CD8-positive, alpha-beta T cell (primary cell): ENCODE measurements at places on chromosomes 2 and 18.

GRCh38 chr2:187842978-187843847 lies 289.0 kb upstream of the TFPI start:
- DNase-seq: no peak

- peak; percentile 13 for DNase-seq
Observed at GRCh38 chr18:47150824-47151366, 595 bp upstream of the HDHD2 start.

DNA sequence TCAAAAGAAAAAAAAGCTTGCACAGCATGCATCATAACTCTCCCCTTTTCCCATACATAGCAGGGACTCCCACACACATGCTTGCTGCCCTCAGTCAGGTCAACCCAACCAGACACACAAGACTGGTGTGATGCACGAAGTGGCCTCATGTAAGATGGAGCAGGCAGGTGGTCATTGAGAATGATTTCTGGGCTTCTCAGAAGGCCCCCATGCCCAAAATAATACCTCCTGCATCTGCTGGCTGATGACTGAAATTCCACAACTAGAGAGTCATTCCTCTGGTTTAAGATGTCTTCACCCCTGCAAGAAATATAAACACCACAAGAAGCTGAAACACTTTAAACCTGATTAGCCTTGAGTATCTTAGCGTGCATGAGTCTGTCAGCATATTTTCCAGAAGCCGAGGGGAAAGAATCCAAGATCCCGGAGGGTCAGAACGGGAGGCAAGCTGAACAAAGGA lies 131.1 kb downstream of the AFF3 start:
- DNase-seq: no peak

DNA sequence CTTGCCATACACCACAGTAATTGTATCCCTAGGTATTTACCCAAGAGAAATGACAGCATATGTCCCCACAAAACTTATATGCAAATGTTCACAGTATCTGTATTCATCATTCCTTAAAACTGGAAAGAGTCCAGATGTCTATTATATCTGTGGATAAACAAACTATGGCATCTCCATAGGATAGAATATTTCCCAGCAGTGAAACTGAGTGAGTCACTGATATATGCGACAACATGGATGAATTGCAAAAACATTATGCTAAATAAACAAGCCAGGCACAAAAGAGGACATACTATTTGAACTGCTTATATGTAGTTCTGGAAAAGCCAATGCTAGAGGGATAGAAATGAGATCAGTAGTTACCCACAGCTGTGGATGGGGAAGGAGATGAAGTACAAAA lies 359.4 kb upstream of the DSEL start:
- DNase-seq: no peak

DNA sequence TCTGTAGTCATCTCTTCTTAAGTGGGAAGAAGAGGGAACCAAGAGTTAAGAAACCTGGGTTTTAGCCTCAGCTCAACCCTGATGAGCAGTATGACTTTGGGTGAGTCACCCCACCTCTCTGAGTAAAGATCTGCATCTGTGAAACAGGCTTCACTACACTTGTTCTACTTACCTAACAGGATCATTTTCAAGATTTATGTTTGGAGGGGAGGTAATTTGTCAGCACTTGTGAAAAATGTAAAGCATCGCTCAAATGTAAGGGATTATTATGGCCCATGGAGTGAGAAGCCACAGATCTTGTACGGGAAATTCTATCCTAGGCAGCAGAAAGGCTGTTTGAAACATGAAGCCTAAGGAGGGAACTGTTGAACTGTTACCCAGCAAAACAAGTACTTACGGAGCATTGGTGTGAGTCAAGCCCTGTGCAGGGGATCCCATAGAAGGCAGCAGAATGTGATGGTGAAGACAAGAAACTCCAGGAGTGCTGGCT lies 160.6 kb downstream of the PRKCE start:
- no peak for DNase-seq

- DNase-seq: no peak
Observed at GRCh38 chr2:226882606-226883005, 46.8 kb downstream of the RHBDD1 start.

DNA sequence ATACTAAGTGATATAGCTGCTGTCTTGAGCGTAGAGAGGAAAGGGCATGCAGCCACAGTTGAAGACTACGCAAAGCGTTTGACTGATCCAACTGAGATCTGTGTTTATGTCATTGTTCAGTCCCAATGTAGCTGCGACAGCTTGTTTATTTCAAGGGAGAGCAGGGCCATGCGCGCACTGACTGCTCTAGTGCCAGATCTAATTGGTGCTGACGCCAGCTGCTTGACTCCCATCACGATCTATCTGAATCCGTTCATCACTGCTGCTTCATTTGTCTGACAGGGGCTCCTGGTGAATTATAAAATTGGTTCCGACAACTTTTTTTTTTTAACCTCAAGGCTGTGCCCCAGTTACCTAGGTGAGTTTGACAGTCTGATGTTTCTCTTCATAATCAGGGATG lies 75.7 kb downstream of the CHST9 start:
- no peak for DNase-seq

GRCh38 chr2:46850742-46851141 lies 64.9 kb downstream of the MCFD2 start:
- DNase-seq: no peak

- DNase-seq: no peak
Observed at GRCh38 chr2:176774766-176775451, 437.7 kb upstream of the HNRNPA3 start.

- no peak for DNase-seq
Observed at GRCh38 chr18:70039186-70039585, 91.5 kb upstream of the CD226 start.

- no peak for DNase-seq
Observed at GRCh38 chr2:45469314-45470099, 141.6 kb downstream of the SRBD1 start.

DNA sequence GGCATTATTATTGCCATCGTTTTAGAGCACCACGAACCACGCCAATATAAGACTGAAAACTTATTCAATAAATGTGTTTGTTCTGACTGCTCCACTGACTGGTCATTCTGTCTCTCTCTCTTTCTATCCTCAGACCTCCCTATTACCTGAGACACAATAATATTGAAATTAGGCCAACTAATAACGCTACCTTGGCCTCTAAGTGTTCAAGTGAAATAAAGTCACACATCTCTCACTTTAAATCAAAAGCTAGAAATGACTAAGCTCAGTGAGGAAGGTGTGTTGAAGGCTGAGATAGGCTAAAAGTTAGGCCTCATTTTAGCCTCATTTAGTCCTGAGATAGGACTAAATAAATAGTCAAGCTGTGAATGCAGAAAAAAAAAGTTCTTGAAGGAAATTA lies 38.8 kb downstream of the G6PC2 start:
- DNase-seq: no peak

DNA sequence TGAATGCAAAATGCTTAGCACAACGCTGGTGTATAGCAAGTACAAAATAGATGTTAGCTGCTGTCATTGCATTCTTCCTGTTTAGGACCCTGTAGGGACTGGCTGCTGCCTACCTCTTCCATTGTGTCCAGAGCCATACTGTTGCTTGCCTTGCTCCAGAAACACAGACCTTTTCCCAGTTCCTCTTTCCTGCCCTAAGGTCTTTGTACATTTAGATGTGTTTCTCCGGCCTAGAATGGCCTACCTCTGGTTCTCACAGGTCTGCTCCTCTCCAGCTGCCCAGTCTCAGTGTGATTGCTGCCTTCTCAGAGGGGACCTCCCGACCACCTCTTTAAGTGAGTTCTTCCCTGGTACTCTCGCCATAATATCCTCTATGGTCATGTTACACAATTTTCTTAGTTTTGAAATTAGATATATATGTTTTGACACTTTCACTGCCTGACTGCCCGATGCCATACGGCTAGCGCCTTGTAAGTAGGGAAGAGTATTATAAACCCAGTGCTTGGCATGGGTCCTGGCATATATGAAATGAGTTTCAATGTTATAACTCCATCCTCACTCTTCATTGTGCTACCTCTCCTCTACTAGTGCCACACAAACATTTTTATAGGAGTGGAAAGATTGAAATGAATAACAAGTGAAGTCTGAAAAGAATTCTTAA lies 48.3 kb downstream of the RFTN2 start:
- DNase-seq: no peak

DNA sequence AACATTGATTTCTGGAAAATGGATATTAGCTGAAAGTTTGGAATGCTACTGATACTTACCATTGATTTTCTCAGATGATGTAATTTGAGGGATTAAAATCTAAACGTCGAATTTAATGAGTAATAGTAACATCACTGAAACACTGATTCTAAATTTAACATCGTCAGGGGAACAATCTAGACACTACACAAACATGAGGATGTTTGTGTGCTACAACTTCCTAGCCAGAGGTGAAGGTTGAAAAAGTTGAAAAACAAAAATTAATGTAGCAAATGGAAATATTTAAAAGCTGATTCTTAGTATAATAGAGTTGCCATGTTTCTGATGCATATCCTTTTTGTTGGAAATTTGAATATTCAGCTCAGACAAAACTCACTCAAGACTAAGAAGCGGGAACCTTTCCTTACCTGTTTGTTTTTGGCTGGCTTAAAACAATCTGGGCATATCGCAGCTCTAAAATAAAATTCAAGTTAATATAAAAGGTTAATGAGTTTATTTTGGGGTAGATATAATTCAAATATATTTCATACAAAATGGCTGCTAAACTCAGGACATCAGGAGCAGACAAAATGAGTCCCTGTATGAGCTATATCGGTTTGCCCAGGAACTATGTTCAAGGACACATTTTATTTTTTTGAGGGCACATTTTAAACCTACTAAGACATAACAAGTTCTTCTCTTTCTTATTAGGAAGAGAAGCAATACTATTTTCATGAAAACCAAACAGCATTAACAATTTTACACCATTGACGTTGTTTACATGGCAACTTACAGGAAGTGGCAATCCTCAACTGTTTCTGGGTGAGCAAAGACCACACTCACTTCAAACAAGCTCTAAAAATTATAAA lies 52.6 kb upstream of the PEX13 start:
- DNase-seq: no peak

- no peak for DNase-seq
Observed at GRCh38 chr2:65112633-65113032, 17.3 kb downstream of the RAB1A start.

DNA sequence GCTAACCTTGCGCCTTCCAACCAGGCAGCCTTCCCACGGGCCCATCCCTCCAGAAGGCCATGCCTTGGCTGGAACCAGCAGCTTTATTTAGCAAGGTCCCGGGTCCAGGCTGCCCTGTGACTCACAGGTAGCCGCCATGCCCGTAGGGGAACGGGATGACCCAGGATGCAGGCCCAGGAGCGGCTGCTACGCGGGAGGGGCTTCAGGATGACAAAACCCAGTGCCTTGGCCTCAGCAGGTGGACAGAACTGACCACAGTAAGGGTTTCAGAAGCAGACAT lies 63.3 kb downstream of the RTP5 start:
- peak; percentile 36 for DNase-seq

DNA sequence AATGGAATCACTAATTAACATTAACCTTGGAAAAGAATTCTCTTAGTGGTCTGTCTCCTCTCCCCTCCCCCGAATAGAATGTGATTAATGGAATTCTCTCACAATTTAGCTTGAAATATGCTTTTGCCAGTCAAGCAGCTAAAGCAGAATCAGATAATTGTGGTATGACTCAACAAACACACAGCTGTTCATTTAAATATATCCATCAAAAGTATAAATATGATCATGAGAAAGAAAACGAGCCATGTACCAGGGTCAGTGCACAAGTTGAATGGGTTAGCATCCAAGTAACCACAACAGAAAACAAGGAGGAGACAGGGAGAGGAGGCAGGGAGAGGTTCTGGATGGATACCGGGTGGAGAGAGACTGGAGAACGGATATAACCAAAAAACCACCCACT lies 66.9 kb downstream of the ACVR1 start:
- DNase-seq: no peak

GRCh38 chr2:193476171-193476800 lies 1281.6 kb upstream of the TMEFF2 start:
- no peak for DNase-seq

- DNase-seq: no peak
Observed at GRCh38 chr2:229715895-229716507, 1.6 kb upstream of the DNER start.

DNA sequence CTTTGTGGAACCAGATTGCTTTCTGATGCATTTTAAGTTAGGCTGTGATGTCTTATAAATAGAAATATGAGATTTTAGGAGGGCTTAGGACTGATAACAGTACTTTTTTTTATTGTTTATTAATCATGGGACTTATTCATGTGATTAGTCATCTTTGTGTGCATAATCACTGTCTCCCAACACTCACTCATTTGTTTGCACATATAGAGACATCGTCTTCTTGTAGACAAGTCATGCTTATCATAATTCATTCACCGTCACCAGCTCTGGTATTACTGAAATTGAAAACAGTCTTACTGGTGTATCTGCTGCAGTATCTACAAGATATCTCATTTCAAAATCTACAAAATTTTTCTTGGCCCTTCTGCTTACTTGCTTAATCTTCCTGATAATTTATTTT lies 45.8 kb downstream of the WDR7 start:
- no peak for DNase-seq

DNA sequence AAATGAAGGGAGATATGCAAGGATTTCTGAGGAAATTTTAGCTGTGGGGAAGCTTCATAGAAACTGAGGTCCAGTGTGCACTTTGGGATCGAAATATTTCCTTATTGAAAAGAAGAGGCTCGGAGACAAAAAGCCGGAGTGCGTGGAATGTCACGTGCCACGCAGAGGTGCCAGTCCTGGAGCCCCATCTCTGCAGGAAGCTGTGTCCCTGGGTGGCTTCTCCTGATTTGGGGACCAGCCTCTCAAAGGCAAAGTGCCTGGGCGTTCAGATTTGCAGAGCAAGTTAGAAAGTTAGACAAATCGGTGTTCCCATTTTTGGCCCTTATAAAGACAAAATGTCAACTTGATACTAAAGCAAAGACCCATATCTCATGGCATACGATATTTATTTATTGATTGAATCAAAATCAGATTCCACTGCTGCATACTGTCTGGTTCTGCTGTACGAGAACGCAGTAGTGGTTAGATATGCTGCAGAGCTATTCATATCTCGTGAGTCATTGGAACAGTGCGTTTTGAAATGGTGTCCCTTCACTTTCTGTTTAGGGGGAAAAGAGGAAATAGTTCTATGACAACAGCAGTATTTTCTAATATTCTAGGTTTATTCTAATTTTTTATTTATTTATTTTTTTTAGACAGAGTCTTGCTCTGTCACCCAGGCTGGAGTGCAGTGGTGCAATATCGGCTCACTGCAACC lies 9.1 kb upstream of the ATG16L1 start:
- DNase-seq: no peak

DNA sequence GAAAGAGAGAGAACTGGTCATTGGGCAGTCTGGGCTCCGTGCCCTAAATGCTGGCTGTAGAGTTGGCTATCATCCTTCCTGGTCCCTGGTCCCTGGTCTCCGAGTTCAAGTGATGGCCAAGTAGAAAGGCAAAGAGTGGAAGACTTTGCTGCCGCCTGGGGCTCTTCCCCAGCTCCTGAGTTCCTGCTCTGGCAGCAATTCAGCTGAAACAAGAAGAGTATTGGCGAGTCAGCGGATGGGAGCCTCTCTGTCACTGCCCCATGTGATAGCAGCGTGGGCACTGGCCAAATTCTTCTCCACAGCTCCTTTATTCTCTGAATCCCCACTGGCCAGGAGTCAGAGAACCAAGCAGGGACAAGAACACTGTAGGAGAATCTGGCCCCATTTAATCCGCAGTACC lies 351.0 kb upstream of the POU3F3 start:
- no peak for DNase-seq

- DNase-seq: no peak
Observed at GRCh38 chr2:36307441-36307840, 48.1 kb upstream of the CRIM1 start.
